ENCODE measurements at places on chromosomes 12 and 14.
A peak's percentile ranks its signal among the peaks of the same experiment; 100 is the strongest.

- no peak for DNase-seq
These were observed 47.1 kb downstream of the GIT2 start for GRCh38 chr12:109949089-109949488.

DNA sequence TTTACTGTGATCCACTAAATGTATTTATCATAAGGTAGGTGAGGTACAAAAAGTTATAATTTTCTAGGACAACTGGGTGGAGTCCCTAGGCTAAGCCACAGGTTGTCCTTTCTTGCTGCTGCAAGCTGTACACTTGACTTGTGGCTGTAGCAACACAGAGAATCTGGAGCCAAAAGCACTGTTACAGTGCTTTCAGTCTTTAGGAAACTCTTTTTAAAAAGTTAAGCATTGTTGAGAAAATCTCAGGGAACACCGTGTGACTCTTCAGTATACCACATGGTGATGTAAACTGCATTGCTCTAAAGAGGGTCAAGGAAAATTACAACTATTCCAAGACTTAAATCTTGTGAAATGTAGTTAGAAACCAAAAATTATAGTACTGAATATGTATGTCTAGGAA lies 11.4 kb downstream of the SLC15A5 start:
- DNase-seq, result no peak

DNA sequence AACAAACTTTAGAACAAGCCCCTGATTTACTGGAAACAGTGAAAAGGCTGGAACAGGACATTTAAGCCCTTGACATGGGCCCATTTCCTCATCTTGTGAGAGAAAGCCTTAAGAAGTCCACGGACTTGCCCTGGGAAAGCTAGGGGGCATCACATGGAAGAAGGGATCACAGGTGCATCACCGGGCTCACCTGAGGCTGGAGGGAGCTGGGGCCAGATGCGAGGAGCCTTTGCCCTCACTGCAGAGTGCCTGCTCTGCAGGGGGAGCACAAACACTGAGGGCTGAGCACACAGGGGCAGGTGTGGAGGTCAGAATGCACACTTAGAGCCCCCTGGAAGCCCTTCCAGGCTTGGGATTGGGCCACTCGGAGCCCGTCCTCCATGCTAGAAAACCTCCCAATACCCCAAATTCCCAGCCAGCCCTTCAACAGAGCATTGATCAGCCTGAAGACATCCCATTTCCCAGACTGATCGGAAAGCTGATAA lies 5.2 kb upstream of the KRT1 start:
- DNase-seq, result no peak

- DNase-seq, result peak; percentile 61
These were observed 13.5 kb downstream of the SCNN1A start for GRCh38 chr12:6361834-6362233.

DNA sequence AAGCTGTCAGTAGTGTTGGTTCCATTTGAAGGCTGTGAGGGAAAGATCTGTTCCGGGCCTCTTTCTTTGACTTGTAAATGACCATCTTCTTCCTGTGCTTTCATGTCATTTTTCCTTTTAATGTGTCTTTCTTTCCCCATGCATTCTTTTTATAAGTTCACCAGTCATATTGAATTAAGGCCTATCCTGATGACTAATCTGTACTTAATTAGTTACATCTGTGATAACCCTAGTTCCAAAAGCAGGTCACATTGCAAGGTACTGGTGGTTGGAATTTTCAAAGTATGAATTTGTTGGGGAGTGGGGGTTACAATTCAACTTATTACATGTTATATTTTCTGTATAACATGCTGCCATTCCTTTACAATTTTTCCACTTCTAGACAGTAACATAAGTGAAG lies 1642.1 kb upstream of the FLRT2 start:
- DNase-seq, result no peak

DNA sequence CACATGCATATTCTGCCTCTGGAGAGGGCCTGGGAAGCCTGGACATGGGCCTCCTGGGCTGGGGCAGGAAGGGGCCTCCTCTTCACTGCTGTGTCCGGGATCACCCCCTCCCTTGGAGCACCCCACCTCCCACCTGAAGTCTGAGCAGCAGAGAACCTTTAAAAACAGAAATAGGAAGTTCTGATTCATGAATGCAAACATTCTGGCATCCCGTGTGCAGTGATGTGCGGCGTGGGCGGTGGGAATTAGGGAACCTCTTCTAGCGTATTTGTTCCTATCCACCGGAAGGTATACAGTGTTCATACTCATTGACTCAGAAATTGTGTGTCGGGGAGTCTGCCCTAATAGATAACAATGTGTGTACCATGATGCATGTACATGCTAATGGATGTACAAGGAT lies 46.2 kb downstream of the C14orf132 start:
- DNase-seq, result no peak

GRCh38 chr12:58563621-58564020 lies 356.7 kb downstream of the LRIG3 start:
- DNase-seq, result no peak

DNA sequence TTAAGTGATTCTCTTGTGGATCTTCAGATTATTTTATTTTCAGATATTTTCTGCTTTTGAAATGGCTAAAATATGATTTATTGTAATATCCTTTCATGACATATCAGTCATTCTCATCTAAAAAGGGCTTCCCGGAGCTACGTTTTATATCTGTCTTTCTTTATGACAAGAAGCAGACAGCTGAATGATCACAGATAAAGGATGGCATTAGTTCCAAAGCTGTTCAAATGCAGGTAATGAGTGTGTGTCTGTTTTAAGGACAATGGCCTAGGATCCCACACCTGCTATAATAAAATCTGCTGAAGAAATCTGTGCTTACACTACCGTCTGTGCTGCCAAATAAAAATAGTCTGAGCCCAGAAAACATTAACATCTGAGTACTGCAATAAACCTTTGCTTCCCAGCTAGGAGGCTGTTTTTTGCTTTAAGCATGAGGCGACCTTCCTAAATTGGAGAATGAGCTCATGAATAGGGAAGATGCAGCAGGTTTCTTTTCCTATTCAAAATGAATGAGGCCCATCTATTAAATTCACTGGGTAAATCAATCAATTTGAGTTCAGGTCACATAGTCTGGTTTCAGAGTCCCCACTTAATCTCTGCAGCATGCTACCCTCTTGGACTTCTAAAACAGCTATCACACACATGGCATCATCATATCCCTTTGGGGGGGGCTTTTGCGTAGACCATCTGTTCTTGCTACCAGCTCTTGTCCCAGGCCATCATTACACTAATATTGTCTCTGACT lies 498.5 kb downstream of the NELL2 start:
- no peak for DNase-seq

- no peak for DNase-seq
These were observed 6.4 kb downstream of the FAIM2 start for GRCh38 chr12:49897276-49897675.

DNA sequence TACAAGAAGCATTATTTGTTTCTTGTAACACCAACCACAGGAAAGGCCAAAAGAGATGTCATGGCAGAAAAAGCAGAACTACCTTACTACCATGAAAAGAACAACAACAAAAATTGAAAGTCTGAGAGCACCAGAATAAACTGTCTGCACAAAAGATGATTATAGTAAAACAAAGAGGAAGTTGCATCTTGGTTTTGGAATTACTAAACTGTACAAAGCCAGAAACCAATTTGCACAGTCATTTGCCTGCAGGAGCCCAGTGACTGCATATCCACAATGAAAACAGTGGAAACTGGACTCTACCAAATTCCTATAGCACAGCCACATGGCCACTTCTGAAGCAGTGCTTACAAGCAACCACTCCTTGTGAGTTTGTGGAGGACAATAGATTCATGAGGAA lies 276.2 kb downstream of the SSPN start:
- DNase-seq, result no peak

- peak; percentile 76 for DNase-seq
These were observed 50.9 kb downstream of the ZFP36L1 start for GRCh38 chr14:68741839-68742470.

DNA sequence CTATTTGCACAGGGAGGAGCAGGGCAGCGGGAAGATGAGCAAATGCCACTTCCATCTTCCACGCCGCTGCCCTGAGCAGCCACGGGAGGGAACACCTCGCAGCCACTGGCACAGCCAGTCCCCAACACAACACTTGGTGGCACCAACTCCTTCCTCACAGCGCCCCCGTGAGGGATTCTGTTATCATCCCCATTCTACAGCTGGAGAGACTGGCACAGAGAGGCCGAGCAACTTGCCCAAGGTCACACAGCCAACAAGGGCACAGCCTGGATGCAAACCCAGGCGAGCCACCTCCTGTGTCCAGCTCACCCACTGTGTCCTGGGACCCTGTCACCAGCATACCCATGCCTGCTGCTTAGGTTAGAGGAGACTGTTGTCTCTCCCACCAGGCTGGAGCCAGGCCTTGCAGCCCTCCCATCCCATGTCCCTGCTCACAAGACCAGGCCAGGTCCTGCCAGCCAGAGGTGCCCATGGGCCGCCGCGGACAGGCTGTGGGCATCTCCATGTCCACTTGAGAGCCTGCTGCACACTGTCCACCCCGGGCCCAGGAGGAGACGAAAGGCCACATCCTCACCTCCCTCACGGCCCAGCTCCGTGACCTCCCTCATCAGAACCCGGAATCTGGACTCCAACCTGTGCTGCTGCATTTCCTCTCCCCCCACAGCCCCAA lies 57.0 kb downstream of the NCOR2 start:
- no peak for DNase-seq

DNA sequence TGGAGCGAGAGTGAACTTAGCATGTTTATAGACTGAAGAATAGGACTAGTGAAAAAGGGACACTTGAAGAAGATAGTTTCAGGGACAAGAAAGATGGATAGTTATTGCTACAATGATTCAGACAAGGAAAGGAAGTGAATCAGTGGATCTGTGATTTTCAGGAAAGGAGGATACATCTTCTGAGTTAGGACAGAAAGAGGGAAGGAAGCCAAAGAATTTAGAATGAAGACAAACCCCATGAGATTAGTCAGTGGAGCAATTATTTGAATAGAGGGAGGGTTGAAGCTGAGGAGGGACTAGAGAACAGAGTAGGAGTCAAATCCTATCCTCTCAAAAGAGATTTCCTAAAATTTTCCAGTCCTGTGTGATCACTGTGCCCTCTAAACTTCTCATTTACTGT lies 282.7 kb downstream of the AKAP6 start:
- no peak for DNase-seq

DNA sequence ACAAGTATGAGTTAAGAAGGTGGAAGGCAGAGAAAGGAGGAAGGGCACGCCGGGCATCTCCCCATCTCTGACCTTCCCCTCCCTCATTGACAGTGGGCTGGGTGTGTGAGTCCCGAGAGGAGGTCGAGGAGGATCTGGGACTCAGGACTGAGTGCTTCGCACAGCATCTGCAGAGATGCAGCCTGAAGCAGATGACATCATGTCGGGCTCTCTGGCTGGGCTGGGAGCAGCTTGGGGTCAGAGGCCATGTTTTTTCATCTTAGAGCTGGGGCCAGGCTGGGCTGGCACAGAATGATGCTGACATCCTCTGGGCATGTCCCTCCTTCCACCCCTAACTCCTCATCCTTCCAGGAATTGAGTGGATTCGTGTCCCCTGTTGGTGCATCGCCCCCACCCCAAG lies 43.5 kb downstream of the CMKLR1 start:
- DNase-seq, result no peak

DNA sequence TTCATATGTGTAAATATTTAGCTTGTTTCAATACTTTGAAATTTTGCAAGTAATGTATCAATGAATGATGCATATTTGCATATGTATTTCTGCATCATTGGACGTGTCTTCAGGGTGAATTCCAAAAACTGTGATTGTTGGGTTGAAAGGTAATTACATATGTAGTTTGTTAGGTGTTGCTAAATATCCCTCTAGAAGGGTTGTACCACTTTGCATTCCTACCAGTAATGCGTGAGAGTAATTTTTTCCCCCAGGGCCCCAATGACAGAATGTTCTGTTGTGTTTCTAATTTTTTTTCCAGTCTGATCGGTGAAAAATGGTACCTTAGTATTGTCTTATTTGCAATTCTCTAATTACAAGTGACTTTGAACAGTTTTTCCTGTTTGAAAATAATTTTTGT lies 408.9 kb downstream of the NAV3 start:
- no peak for DNase-seq

- DNase-seq, result no peak
These were observed 21.3 kb downstream of the TSPAN9 start for GRCh38 chr12:3098436-3098835.

DNA sequence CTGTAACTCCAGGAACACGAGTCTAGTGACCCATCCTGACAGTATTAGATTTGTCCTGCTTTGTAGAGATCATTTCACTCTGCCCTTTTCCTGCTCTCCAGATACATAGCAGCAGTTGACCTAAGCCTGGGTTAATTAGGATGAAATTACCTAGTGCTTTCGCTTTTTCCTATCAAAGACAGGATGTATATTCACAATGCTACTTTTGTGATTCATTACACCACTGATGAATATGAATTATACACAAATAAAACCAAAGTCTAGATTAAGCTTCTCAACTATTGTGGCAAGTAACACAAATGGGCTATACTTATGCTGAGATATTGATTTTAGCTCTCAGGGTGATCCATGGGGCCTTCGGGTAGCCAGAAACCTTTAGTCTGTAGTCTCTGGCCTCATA lies 17.9 kb downstream of the CERS5 start:
- no peak for DNase-seq

DNA sequence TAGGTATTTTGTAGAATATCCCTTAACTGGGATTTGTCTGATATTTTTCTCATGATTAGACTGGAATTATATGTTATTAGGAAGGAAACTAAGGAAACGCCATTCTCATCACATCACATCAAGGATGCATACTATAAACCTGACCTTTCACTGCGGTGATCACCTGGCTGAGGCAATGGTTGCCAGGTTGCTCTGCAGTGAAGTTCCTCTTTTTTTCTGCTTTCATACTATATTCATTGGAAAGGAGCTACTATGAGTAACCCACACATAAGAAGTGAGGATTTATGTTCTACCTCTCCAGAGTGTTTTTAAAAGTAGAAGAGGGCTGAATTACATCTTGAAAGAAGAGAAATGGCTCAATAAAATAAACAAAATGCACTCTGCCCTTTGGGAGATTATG lies 31.0 kb upstream of the GRIP1 start:
- no peak for DNase-seq

- DNase-seq, result no peak
These were observed 72.1 kb downstream of the EMP1 start for GRCh38 chr12:13268581-13268980.

DNA sequence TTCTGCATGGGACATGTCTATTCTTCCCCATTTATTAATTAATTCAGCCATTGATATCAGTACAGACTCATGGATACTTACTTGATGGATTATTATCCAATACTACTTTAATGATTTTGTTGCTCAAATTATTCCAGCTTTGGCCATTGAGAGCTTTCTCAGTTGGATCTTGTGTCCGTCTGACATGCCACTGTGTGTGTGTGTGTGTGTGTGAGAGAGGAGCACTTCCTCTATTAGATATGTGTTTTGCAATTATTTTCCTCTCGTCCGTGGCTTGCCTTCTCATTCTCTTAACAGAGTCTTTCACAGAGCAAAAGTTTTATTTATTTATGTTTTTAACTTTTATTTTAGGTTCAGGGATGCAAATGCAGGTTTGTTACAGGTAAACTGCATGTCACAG lies 194.2 kb downstream of the ADGRD1 start:
- DNase-seq, result no peak

GRCh38 chr12:5230861-5231260 lies 187.2 kb downstream of the KCNA5 start:
- DNase-seq, result no peak

- DNase-seq, result no peak
These were observed 2.0 kb upstream of the ATN1 start for GRCh38 chr12:6925540-6926279.

GRCh38 chr12:241266-241665 lies 21.4 kb downstream of the SLC6A13 start:
- no peak for DNase-seq

- DNase-seq, result no peak
These were observed 24.4 kb downstream of the NKX2-1 start for GRCh38 chr14:36495666-36496065.
